Small intestine (tissue), 16 donors: ENCODE measurements at places on chromosomes 5 and 9. TPM values are rescaled to one million over a fixed set of nuclear protein-coding genes. Genes with fewer than 3 reads are reported as not detected.
A peak's percentile ranks its signal among the peaks of the same experiment; 100 is the strongest.

- H3K27me3 ChIP-seq = no peaks in the 10 kb centered on the region
- H3K27ac ChIP-seq = no peak overlapping the region
- H3K36me3 ChIP-seq = no peaks in the 10 kb centered on the region
Observed at GRCh38 chr5:166499447-166500240, 1791.8 kb upstream of the WWC1 start.

- H3K4me3 ChIP-seq = no peak overlapping the region
- H3K4me1 ChIP-seq = no peaks in the 10 kb centered on the region
- H3K27me3 ChIP-seq = no peaks in the 10 kb centered on the region
- peaks cover 95% of the 10 kb centered on the region for H3K36me3 ChIP-seq
- DNase-seq = peak; percentile 28
Observed at GRCh38 chr9:128911529-128912035, 9.2 kb upstream of the PHYHD1 start.

DNA sequence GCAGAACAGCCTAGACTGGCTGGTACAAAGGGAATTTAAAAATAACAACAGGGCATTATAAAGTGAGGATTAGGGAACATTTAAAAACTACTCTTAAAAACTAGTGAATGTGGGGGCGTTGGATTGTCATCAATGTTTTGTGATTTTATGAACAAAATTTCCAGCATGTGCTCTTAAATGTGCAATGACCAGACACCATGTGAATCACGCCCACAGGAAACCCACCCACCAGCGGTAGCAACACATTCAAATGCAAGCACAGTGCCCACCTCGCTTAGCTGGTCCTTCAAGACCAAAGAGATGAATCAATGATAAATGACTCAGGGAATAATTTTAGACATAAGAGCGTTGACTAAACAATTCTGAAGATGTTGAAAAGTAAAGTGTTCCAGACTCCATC is 40.9 kb downstream of the S1PR3 start:
- no peaks in the 10 kb centered on the region for H3K4me1 ChIP-seq
- H3K27me3 ChIP-seq = no peaks in the 10 kb centered on the region
- H3K36me3 ChIP-seq = no peaks in the 10 kb centered on the region
- H3K4me3 ChIP-seq = no peak overlapping the region

The TAF11L10 gene
- polyA plus RNA-seq = not detected

The MARCOL gene
- not detected for polyA plus RNA-seq

GRCh38 chr9:134403682-134404301 is 77.5 kb downstream of the RXRA start:
- no peak overlapping the region for H3K4me3 ChIP-seq
- no peaks in the 10 kb centered on the region for H3K4me1 ChIP-seq
- DNase-seq = no peak
- no peak overlapping the region for H3K27ac ChIP-seq
- H3K36me3 ChIP-seq = peaks cover 98% of the 10 kb centered on the region

DNA sequence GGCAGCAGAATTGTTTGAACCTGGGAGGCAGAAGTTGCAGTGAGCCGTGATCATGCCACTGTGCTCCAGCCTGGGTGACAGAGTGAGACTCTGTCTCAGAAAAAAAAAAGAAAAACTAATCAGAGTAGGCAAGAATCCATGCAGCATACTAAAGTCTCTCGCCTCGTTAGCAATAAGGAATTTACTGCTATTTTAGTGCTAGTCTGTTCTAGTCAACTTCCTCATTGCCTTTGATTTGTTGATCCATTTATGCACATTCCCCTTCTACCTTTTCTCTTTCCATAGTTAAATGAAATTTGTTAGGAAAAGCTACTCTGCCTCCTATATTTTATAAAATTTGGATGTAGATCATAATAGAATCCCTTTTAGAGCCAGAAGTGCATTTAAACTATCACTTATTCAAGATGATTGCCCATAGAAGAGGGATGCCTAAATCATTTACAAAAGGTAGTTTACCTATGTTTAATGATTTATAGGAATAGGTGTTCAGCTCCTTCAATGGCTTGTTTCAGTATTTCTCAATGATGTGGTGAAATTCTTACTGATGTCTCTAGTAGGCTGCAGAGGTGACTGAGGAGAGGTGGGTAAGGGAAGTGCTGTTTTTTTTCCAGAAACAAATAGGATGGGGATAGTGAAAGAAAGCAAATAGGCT is 1.9 kb downstream of the LRRC19 start:
- H3K27ac ChIP-seq = no peak overlapping the region
- H3K4me3 ChIP-seq = peak overlapping the region; percentile 60
- H3K27me3 ChIP-seq = no peaks in the 10 kb centered on the region
- DNase-seq = peak; percentile 84
- H3K36me3 ChIP-seq = no peaks in the 10 kb centered on the region
- peaks cover 18% of the 10 kb centered on the region for H3K4me1 ChIP-seq

GRCh38 chr5:124059200-124059599 is 547.2 kb downstream of the CSNK1G3 start:
- DNase-seq = no peak
- H3K4me1 ChIP-seq = peaks cover 3% of the 10 kb centered on the region
- no peaks in the 10 kb centered on the region for H3K36me3 ChIP-seq
- H3K27me3 ChIP-seq = no peaks in the 10 kb centered on the region
- H3K27ac ChIP-seq = no peak overlapping the region
- H3K4me3 ChIP-seq = no peak overlapping the region

- H3K36me3 ChIP-seq = peaks cover 2% of the 10 kb centered on the region
- H3K4me3 ChIP-seq = no peak overlapping the region
- H3K4me1 ChIP-seq = no peaks in the 10 kb centered on the region
- no peak overlapping the region for H3K27ac ChIP-seq
- DNase-seq = no peak
Observed at GRCh38 chr5:151196556-151197290, 27.2 kb downstream of the CCDC69 start.

DNA sequence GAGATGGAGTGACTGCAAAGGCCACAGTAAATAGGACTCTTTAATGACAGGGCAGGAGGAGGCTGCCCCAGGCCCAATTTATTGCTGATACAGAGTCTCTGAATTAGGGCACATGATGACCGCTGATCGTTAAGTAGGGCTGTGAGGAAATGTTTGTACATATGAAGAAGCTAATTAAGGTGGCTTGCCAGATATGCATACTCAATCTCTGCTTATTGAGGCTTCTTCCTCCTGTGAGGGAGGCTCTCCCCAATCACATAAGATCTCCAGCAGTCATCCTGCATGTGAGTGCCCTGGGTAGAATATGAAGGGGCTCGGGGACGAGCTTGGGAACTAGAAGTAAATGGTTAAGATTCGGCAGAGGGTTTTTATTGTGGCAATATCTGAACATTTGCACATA is 8.2 kb upstream of the CD180 start:
- no peaks in the 10 kb centered on the region for H3K27me3 ChIP-seq
- peak overlapping the region; percentile 14 for H3K27ac ChIP-seq
- no peak for DNase-seq
- no peaks in the 10 kb centered on the region for H3K36me3 ChIP-seq
- no peaks in the 10 kb centered on the region for H3K4me1 ChIP-seq

DNA sequence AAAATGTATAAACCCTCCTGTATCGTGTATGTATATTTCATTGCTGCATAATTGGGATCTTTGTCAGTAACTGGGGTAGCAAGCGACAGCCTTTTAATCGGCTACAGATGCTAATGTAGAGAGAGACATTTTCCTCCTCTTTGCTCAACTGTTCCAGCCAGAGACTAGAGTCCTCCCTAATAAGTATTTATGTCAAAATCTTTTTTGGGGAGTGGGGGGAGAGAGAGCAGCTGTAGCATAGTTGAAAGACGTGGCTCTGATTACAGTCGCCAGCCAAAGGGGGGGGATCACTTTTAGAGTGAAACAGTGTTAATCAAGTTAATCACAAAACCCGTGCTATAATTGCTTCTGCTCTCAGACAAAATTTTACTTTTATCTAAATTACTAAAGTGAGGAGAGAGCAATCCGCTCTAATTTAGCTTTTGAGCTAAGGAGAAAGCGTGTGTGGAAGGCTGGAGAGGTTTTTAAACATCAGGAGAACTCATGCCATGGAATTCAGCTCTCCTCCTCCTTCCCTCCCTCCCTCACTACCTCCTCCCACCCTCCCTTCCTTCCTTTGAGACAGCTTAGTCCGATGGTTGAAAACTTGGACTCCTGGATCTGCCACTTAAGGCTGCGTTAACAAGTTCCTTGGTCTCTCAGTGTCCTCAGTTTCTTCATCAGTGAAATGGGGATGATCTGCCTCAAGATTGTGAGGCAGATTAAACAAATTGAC is 87.3 kb upstream of the ZNF618 start:
- H3K4me1 ChIP-seq = no peaks in the 10 kb centered on the region
- no peak overlapping the region for H3K27ac ChIP-seq
- H3K36me3 ChIP-seq = no peaks in the 10 kb centered on the region
- DNase-seq = no peak
- H3K27me3 ChIP-seq = no peaks in the 10 kb centered on the region
- H3K4me3 ChIP-seq = no peak overlapping the region

GRCh38 chr5:138339091-138339456 is 1.0 kb downstream of the FAM53C start:
- H3K4me3 ChIP-seq = peak overlapping the region; percentile 88
- peaks cover 2% of the 10 kb centered on the region for H3K4me1 ChIP-seq

DNA sequence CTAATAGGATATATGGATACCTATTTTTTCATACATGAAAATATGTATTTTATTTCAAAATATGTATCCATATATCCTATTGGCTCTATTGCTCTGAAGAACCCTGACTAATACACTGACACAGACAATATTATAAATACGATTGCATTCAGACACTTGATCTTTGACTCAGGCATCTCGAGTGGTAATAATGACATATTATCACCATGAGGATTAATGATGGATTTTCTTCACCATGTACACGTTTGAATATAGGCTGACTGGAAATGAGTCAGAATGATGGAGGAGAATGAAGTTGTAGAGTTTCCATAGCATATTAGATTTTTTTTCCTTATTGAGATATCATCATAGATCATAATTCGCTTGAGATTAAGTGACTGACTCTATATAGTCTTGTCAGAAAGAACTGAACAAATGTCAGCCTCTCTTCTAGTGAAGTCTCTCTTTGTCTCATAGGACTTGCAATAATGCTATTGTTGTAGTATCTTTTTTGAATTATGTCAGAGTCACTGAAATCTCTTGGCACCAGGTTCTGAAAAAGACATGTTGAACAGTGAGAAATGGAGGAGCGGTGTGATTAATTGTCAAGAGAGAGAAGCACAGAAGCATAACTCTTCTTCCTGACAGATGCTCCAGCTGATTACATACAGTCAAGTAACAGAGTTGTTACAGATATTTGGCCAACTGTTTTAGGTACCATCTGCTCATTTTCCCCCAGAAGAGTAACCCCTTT is 41.4 kb upstream of the SLCO6A1 start:
- no peak overlapping the region for H3K4me3 ChIP-seq
- DNase-seq = no peak
- H3K27me3 ChIP-seq = no peaks in the 10 kb centered on the region
- H3K4me1 ChIP-seq = no peaks in the 10 kb centered on the region
- H3K27ac ChIP-seq = no peak overlapping the region

DNA sequence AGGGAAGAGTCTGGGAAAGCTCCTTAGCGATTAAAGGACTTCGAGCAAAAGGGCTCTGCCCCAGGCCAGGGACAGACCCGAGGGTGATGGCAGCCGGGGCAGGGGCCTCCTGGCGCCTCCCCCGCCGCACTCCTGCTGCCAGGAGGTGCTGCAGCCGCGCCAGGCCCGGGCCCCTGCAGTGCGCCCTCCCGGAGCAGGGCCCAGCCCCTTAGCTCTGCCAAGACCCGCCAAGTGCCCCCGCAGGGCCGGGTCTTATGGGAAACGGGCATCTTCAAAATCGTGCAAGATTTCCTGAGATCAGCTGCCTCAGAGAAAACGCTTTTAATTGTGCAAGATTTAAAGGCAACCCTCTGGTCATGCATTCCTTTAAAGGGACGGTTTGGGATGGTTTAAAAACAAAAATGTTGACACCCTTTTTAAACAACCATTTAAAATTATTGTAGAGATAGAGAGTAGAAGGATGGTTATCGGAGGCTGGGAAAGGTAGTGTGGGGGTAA is 52.4 kb downstream of the CDC14B start:
- H3K36me3 ChIP-seq = no peaks in the 10 kb centered on the region
- H3K4me1 ChIP-seq = no peaks in the 10 kb centered on the region
- H3K4me3 ChIP-seq = peak overlapping the region; percentile 62
- H3K27ac ChIP-seq = peak overlapping the region; percentile 98
- no peaks in the 10 kb centered on the region for H3K27me3 ChIP-seq
- DNase-seq = no peak

DNA sequence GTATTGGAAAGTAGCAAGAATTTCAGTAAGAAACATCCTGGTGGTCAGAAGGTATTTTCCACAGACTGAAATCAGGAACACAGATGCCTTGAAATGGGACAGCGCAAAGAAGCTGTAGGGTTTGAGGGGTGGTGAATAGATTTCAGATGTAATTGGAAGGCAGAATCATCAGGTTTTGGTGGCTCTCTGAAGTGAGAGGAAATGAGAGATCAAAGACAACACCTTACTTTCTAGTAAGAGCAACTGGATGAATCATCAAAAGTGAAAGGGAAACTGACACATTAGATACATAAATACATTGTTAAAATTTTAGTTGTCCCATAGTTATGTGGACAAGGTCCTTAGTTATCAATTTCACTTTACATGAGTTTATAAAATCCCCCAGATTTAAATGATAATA is 188.2 kb upstream of the SLC27A6 start:
- H3K4me3 ChIP-seq = no peak overlapping the region
- no peaks in the 10 kb centered on the region for H3K27me3 ChIP-seq
- no peaks in the 10 kb centered on the region for H3K4me1 ChIP-seq
- no peak overlapping the region for H3K27ac ChIP-seq
- DNase-seq = no peak
